C1 segment of cervical spinal cord (tissue), 14 donors: ENCODE measurements at places on chromosomes 12 and 14.

- DNase-seq, result peak; percentile 19
Measured at GRCh38 chr12:47801170-47801903, 18.4 kb downstream of the HDAC7 start.

DNA sequence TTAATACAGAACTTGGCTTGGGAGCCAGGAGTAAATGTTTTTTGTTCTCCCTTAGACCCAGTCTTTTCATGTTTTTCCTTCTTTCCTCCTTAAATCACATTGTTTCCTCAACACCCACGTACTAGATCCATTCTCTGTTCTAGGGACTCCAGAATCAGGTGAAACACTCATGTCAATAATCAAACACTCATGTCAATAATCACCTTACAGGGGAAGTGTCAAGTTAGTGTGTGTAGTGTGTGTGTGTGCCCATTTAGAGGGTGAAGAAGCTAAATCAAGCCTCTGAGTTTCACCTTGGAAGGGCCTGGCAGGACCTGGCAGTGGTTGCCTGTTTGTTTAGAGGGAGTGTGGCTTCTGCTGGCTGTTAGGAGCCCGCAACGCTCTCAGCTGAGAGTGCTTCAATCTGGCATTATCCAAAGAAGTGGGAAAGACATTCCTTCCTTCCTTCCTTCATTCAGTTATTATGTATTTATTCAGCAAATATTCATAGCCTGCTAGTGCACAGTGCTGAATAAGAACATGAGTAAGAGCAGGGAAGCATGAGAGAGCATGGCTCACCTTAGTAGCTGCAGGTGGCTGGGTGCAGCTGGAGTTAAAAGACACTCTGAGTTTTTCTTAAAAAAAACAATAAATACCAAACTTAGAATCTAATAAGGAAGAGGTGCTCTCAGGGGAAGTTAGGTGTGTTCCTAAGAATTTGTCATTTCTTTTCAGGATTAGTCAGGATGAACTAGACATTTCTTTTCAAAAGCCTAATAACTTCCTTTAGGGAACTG is 17.6 kb upstream of the EID3 start:
- DNase-seq, result peak; percentile 15

DNA sequence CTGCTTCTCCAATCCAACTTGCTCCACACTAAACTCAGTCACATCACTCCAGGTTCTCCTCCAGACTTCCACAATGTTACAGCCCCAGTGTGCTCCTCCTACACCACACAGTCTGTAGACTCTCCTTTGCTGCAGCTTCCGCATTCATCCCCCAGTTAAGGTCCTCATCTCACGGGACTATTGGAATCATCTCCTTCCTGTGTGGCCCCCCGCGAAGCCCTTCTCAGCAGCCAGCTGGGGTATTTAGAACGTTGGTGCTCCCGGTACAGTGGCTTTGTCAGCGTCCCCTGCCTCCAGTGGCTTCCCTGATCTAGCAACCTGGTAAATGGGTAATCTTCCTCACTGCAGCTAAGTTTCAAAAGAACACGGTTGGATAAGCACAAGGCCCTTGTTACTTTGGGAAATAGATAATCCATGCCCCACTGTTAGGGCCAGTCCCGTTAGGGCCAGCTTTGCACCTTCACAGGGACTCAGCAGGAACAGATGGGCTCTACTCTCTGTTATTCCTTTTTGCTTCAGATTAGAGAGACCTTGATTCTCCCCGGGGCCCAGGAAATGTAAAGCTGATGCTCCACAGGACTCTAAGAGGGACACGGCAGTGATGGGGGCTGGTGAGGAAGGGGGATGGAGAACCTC is 823 bp upstream of the TSPAN11 start:
- DNase-seq, result no peak

GRCh38 chr12:28870839-28871440 is 278.1 kb upstream of the FAR2 start:
- DNase-seq, result no peak

- DNase-seq, result no peak
Measured at GRCh38 chr14:49945448-49946319, 52.8 kb downstream of the ARF6 start.

- DNase-seq, result no peak
Measured at GRCh38 chr12:14258575-14258940, 106.9 kb upstream of the ATF7IP start.

GRCh38 chr12:122866950-122867607 is 28.8 kb downstream of the VPS37B start:
- DNase-seq, result no peak

GRCh38 chr14:75053396-75054291 is 2.4 kb upstream of the MLH3 start:
- DNase-seq, result no peak

DNA sequence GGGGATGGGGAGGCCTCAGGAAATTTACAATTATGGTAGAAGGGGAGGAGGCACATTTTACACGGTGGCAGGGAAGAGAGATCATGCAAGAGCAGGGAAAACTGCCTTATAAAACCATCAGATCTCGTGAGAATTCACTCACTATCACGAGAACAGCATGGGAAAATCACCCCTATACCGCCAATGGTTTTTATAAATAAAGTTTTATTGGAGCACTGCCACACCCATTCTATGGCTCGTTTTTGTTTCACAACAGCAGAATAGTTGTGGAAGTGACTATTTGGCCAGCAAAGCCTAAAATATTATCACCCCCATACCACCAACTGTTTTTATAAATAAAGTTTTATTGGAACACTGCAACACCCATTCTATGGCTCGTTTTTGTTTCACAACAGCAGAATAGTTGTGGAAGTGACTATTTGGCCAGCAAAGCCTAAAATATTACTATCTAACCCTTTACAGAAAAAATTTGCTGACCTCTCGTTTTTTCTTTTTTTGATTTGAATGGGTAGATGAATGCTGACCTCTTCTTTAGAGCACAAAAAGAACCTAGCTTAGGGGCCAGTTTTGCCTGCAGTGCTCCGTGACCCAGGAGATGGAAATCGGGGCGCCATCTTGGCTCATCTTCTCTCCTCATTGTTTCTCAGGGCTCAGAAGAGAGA is 77.3 kb upstream of the RIN3 start:
- no peak for DNase-seq

DNA sequence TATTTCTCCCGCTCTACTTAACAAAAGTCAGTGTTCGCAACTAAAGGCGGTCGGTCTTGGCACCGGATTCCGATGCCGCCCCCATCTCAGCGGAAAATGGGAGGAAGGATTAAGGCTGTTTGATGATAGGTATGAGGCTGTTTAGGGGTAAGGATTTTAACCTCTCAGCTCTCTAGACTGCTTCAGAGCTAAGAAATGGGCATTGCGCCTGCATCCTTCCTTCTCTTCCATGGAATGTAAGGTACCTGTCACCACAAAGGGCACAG is 1.4 kb downstream of the COCH start:
- no peak for DNase-seq

DNA sequence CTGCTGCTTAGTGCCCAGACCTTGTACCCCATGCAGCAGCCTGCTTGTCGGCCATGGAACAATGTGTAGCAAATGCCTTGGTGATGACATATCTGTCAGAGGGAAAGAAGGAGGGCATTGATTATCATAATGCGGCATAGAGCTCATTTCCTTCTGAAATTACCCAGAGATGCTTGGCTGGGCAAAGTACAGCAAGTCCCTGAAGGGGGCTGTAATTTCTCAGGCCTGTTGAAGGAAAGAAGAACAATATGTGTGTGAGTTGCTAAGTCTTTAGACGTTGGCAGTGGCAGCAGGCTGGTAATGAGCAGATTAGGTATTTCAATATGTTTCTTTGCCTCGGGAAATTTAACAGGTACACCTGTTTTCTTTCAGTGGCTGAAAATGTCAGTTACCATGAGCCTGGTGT is 128.6 kb downstream of the CRADD start:
- no peak for DNase-seq

GRCh38 chr14:29351996-29352705 is 575.5 kb downstream of the PRKD1 start:
- no peak for DNase-seq

DNA sequence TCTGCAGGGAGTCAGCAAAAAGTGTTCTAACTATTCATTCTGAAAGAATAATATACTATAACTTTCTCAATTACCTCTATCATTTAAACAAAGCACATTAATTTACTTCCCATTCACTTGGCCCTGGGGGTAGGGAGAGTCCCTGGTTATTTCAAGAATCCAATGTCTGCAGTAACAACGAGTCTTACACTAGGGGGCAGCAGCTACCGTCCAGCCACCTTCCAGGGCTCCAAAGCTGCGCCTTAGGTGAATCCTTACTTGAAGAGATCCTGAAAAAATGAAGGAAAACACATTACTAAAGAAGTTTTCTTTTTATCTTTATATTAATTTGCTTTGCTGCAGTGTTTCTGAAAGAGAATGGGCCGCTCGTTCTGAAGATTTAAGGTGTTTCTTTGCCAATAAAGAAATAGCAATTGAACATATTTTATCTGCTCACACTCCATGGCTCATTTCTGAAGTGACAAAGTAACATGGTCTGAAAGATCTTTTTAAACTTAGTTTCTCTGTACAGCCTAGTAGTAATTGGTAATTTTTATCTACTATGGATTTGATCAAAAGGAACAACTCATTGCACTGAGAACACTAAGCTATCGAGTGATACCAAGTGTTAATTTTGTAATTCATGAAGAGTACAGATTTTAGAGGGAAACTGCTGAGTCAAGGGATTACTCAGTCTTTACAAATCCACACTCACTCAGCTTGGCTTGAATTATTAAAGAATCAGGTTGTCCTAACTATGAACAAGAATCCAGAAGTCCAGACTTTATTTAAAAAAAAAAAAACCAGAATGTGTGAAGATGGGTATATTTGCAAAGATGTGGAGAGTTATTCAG is 27.6 kb downstream of the BHLHE41 start:
- DNase-seq, result peak; percentile 69

GRCh38 chr12:8589679-8590078 is 23.0 kb downstream of the AICDA start:
- DNase-seq, result no peak

GRCh38 chr14:70008284-70009262 is 129.4 kb downstream of the SMOC1 start:
- DNase-seq, result no peak

DNA sequence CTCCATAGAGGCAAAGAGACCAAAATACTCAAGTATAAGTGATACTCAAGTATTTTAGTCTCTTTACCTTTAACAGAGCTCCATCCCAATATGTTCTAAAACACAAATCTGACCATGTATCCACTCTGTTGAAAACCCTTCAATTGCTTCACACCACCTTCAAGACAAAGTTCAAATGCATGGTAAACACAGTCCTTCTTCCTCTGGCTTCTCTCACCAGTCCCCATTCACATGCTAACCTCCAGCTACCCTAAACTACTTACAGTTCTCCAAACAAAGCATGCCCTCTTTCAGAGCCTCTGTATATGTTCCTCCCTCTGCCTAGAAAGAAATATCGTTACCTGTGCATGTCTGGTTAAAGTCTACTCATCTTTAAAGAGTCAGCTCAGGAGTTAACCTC is 100.2 kb downstream of the NUMB start:
- DNase-seq, result no peak

GRCh38 chr12:39988574-39988973 is 117.3 kb downstream of the SLC2A13 start:
- no peak for DNase-seq

DNA sequence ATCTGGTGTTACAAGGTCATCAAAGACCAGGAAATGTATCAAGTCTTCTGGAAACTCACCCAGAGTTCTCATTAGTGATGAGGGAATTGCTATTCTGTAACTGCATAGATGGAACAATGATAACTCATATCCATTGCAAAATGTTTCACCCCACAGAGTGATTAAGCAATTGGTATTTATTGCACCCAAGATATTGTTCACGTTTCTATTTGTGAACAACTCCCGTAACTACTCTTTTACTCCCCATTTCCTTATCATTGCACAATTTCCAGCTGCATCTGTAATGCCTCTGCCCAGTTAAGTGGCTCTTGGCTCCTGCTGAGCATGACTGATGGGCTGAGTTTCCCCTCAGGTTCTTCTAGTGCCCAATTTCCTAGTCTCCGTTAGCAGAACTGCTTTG is 108.7 kb upstream of the PRICKLE1 start:
- DNase-seq, result no peak
